ENCODE measurements at places on chromosomes 12 and 14.

- no peak for DNase-seq
Measured at GRCh38 chr14:37437490-37437889, 157.6 kb downstream of the FOXA1 start.

DNA sequence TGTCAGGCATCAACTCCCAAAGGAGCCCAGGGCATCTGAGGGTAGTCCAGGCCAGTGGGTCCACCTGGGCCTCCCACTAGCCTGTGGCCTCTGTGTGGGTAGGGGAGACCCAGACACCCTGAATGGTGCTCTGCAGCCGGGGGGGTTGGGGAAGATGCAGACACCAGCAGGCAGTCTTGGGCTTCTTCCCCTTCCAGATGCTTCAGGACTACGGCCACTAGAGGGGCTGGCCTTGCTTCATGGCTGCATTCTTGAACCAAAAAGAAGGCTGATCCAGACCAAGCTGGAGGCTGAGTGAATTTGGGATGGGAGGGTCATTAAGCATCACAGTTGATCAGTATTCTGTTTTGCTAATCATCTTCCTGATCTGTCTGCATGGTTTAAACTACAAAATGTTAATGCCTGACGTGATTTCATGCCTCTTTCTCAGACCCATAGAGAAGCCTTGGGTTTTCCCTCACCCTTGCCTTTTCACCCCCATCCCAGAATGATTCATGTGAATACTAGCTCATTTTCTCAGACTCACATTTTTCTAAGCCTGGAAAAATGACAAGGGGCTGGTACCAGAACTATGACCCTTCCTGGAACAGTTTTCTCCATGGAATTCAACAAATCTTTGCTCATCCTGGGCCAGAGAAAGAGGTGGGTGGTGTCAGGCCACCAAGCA is 134.2 kb downstream of the NTF3 start:
- DNase-seq: no peak

DNA sequence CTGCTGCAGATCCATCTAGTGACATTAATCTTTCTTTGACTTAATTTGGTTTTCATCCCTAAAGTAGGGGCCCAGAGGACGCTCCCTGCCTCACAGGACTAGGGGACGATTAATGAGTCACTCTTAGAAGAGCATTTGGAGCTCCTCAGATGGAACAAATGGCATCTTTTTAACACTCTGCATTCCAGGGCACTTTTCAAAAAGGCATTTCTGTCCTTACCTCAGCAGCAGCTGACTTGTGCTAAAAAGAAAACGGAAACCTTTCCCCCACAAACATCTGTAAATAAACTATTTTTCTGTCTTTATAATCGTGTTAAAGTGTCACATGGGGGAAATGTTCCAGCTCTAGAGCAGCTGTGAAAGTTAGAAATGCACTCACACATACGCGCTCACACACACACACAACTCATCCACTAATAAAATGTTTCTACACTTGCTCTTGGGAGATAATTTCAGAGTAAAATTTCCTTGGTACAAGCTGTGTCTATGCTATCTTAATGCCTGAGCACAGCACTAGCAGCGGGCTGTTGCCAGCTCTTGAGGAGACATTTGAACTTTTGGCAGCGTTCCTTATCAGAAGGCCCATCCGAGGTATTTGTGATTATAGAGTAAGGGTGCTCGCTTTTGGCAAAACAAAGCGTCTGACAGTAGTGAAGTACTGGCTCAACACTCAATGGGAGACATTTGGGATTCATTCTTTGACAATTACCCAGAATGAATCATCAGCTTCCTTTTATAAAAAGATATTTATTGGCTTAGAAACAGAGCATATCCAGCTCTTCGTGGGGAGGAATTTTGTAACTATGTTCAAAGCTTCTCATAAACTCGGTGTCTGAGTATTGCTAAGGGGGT is 141.3 kb downstream of the PLXNC1 start:
- DNase-seq: no peak

DNA sequence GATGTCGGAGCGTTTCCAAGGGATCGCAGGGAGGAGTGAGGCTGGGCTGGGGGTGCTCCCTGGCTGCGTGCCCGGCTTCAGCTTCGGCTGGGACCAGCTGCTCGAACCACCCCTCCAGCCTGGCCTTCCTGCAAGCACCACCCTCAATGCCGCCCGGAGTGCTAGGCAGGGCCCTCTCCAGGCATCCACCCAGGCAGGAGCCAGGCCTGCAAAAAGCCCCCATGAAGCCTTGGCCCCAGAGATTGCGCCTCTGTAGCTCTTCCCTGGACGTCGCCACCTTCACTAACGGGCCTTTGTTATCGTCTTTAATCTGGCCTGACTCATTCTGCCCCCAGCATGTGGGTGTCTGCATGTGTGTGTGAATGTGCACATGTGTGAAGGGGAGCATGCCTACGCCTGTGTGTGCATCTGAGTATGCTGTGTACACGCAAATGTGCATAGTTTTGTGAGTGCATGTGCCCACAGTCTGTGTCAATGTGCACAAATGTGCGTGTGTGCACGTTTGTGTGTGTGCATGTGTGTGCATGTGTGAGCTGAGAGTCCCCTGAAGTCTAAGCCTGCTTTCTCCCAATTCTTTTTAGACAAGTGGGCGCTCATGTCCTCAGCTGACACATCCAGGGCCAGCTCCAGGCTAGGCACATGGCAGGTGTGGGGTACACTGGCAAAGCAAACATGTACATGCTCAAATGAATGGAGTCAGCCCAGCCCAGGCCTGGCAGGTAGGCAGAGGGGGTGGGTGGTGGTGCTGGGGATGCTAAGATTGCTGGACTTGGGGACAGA is 195.4 kb upstream of the C14orf180 start:
- DNase-seq: no peak

DNA sequence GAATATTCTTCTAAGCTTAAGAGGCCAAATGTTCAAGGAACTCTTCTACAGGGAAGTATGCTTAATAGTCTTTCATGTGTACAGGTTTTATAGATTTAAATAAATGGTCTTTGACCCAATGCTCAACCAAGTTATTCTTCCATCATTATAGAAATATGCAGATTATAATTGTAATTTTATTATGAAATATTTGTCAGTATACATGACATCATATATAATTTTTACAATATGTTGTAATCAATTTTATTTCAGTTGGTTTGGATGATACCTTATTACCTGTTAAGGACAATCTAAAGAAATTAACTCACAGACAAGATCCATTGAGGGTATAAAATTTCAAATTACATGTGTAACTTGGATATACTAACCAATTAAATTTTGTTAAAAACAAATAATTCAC is 1278.3 kb downstream of the SLC16A7 start:
- DNase-seq: no peak

DNA sequence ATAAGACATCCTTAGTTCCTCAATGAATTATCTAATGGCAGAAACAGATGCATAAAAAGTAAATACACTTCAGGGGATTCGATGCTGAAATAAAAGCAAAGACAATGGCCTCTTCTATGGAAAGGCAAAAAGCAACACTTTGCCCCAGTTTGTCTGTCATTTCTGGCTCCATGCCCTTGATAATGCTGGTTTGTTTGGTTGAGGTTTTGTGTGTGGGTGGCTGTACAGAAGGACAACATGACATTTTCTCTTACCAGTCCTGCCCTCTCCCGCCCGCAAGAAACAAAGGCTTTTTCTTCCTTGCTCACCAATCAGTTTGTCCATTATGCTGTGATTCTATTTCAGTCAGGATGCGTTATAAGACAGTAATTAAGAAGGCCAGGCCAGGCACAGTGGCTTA is 18.1 kb upstream of the WDR89 start:
- no peak for DNase-seq

DNA sequence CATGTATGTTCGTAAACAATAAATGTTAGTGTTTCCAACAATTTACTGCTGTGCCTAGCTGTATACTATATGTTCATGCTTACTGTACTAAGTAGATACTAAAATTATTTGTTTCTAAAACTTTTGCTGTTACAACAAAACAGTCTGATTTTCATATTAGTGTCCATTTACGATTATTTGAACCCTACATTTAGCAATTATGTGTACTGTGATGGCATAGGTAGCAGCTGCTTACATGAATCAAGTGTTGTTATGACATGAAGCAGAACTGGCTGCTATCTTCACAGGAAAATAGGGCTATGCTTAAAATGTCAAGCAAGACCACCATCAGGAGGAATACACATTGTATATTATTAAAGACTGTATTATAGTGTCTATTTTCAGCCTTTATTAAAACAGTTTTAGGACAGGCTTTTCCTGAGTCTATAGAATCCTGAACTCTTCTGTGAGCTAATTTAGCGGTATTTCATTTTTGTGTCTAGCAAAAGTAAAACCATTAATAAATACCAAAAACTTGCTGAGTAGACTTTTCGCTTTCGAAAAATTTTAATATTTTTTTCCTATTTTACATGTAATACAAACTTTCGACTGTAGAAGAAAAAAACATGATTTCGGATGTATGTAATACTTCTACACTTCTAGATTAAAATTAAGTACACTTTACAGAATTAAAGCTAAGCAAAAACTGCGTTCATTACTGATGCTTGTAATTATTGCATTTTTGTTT is 1.1 kb upstream of the WDR89 start:
- DNase-seq: no peak

All from GF-D8 (cell line).